ENCODE measurements at places on chromosomes 3 and 15.

DNA sequence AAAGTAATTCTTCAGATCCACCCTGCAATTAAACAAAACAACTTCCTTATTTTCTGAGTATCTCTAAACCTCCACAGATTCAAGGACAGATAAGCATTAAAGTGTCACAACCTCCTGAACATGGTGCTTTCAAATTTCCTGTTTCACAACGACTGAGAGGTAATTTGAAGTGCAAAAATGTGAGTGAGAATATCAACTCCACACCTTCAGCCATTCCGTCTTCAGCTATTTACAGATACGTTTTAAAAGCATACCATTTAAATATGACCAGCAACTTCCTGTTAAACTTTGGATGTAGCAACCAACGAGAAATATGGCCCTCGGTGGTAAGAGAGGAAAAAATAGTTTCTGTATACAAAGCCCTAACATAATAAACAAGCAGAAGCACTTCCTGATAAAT is 32.1 kb upstream of the PCSK6 start:
- no peak for DNase-seq

- DNase-seq, result no peak
Measured at GRCh38 chr3:171242951-171243350, 216.4 kb upstream of the SLC2A2 start.

DNA sequence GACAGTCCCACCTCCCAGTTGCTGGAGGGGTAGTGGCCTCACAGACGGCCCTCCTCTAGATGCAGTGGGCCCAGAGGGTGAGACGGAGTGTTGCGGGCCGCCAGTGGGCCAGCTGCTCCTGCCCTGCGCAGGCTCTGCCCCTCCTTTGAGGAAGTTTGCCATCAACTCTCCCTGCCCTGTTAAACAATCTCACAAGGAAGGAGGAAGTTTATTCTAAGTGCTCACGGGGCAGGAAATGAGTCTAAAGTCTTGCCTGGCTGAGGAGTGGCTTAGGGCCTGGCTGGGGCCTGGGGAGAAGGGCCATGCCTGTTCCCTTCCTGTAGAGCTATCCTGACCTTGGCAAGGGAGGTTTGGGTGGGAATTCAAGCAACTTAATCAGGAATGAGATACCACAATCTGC is at the start of gene FAM3D:
Gene FAM3D, minus strand, starts transcription at position 92 of the 400 bp plus-strand sequence. CDS start 11,211 bp downstream, outside the sequence.
- DNase-seq, result no peak

DNA sequence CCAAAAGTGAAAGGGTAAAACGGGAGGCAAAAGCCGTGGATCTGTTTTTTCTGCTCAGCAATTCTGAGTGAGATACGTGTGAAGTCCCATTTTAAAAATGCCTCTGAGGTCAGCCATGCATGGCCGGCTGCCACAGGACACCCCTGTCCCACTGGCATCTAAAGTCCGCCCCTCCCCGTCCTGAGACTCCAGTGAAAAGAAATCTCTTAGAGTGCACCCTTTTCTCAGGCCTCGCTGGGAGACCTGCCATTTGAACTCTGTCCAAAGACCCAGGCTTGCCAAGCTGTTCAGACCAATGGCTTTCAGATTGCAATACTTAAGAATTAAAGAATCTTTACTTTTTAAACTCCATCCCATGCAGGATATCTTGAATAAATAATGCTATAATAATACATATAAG is 61.0 kb upstream of the SLC24A5 start:
- no peak for DNase-seq

DNA sequence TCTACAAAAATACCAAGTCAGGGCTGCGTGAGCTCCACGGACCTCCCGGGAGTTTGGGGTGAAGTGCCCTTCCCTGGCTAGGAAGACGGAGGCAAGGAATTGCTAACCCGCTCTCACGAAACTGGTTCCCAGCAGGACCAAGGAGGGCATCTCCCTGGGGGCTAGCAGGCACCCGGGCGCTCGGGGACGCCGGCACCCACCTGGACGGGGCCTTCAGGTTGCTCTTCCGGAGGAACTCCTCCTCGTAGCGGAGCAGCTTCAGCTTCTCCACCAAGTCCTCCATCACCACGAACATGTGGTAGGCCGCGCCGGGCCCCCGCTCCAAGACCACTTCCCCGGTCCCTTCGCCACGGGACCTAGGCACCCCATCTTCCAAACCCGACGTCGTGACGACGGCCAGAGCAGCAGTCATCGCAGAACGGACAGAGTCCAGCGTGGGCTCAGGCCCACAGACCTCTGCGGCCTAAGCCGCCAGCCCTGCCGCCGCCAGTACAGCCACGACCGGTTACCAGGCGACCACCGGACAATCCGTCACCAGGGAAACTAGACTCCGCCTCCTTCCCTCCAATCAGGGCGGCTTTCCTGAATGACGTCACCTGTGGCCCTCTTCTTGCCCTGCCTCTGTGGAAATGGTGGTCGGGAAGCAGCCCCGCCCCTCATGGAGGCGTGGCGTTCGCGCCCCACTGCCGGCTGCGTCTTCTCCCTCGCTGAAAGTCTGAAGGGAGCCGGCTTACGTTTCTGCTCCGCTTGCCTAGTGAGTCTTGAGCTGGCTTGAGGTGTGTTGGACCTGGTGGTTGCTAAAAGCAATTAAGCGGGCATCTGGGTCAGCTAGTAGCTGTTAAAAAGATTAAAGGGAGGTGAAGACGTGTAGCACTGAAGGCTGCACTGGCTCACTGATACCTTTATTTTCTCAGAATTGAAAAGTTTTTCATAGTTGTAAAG is at the start of gene IFT57:
Gene IFT57, minus strand, starts transcription at position 514 of the 942 bp plus-strand sequence. Its CDS starts 102 bp downstream, at position 412.
- DNase-seq, result peak; percentile 93

DNA sequence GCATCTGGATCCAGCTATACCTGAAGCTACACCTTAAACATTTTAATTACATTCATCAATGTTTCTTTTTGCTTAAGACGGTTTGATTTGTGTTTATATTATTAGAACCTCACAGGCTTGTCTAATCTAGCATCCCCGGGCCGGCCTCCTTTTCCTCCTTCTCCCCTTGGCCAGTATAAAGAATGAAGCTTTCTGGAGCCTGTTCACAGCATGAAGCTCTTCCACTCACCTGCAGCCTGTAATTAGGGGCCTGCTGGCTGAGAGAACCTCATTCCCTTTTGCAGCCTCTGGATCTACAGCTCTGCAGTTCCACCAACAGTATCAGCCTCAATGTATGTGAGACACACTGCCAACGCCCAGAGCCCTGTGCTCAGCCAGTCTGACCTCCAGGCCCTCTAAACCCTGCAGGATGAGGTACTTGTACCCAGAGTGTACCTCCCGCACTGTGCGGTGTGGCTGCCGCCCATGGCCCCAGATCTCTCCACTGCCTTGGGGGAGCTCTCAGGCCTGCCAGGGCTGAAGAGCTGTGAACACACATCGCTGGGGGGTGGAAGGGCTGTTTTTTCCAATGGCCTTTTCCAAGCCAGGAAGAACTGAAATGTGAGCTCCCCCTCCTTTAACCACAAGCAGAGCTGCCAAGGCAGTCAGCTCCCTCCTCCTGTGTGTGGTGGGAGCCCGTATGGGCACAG is 114.7 kb upstream of the ALDH1A3 start:
- DNase-seq, result no peak

DNA sequence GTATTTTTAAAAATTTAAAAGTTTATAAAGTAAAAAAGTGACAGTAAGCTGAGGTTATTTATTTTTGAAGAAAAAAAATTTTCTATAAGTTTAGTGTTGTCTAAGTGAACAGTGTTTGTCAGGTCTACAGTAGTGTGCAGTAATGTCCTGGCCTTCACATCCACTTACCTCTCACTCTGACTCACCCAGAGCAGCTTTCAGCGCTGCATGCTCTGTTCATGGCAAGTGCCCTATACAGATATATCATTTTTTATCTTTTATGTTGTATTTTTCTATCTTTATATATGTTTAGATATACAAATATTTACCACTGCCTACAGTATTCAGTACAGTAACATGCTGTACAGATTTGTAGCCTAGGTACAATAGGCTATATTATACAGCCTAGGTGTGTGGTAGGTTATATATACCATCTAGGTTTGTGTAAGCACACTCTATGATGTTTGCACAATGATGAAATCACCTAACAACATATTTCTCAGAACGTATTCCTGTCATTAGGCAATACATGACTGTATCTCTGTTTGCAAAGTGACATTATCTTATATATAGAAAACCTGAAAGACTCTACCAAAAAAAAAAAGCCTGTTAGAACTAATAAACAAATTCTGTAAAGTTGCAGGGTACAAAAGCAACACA is 75.9 kb upstream of the TMC3 start:
- DNase-seq, result no peak

DNA sequence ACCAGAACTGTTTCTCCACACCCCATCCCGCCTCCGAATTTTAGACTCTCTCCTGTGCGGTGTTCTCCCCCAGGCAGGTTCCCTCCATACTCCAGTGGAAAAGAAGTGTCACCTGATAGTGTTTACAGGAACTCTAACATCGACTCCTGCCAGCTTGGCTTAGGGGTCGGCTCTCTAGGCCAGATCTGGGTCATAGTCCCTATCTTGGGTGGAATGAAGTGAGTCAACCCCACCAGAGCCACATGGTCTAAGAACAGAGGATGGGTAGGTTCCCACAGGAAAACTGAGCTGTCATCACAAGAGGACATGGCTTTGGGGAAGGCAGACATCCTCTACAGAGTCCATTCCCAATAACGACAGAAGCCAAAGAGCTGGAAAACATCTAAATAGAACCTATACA is 5.9 kb downstream of the BCL2L10 start:
- no peak for DNase-seq

GRCh38 chr3:185959609-185960521 is 22.1 kb upstream of the TRA2B start:
- DNase-seq, result no peak

DNA sequence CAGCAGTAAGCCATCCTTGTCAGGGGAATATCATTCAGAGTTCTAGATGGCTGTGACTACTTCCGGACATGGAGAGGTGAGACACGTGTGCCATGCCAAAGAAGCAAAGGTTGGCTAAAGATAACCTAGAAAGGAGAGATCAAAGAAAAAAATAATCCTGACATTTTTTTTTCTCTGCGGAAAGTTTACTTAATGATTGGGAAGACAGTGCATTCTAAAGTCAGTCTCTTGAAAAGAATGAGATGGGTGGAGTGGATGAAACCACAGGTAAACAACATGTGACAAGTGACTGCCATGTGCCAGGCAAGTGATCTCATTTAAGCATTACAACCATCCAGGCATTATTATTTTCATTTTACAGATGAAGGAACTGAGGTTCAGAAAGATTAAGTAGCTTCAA is 436.6 kb downstream of the SOX2 start:
- no peak for DNase-seq

GRCh38 chr3:72097053-72097452 is 312.1 kb upstream of the PROK2 start:
- DNase-seq, result no peak

DNA sequence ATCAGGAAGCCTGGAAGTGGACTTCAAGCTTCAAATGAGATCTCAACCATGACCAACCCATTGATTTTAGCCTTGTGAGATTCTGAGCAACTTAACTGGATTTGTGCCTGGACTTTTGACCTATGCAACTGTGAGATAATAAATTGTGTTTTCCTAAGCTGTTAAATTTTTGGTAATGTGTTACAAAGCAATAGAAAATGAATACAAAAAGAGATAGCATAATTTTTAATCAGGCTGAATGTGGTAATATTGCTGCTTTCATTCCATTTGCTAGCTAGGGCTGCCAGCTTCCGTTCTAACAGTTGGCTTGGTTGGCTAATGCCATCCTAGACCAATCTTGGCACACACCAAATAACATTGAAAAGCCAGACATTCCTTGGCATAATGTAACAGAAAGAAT is 12.2 kb downstream of the PROS1 start:
- DNase-seq, result no peak

GRCh38 chr3:33438881-33439545 is 1.2 kb downstream of the UBP1 start:
- DNase-seq, result no peak

- no peak for DNase-seq
Measured at GRCh38 chr15:80403712-80404056, 498 bp upstream of the ARNT2 start.

DNA sequence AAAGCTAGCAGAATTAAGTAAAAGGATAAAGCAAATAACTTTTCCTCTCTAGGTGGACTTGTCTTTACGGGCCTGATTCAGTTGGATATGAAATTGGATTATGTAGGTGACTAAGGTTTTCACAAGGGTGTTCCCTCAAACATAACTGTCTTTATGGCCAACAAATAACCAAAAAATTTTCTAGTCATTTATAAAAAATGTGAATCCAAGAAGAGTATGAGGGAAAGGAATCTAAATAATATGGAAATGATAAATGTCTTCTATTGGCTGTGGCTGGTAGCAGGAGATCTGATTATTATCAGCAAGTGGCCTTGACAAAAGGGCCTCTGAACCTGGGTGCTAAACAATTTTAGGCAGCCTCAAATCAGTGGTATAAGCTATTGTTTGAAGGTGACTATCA is 594.0 kb upstream of the UBE2E2 start:
- DNase-seq, result no peak

DNA sequence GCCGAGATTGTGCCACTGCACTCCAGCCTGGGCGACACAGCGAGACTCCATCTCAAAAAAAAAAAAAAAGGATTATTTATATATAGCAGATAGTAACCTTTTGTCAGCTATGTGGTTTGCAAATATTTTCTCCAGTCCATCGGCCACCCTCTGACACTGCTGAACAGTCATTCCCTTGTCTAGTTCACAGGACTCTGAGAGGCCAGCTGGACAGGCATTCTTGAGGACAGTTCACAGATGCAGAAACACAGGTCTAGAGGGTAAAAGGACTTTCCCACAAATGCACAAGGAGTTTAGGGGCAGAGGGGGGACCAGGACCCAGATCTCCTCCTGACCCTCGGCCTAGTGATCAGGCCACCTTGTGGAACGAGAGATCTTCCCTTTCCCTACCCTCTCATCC is 7.5 kb upstream of the TMEM40 start:
- no peak for DNase-seq

DNA sequence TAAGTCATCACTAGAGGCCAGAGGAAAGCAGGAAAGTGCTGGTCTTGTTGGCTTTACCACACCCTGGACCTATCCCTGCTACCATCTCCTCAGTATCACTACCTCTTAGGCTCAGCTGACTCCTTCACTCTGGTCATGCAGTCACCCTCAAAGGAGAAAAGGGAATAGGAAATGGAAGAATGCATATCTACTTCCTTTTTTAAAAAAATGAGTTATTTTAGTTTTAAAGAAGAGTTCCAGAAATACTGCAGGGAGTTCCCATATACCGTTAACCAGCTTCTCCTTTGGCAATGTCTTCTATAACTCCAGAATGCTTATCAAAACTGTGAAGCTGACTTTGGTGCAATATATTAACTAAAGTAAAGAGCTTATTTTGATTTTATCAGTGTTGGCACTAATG is 688.6 kb downstream of the DIPK2A start:
- DNase-seq, result no peak

DNA sequence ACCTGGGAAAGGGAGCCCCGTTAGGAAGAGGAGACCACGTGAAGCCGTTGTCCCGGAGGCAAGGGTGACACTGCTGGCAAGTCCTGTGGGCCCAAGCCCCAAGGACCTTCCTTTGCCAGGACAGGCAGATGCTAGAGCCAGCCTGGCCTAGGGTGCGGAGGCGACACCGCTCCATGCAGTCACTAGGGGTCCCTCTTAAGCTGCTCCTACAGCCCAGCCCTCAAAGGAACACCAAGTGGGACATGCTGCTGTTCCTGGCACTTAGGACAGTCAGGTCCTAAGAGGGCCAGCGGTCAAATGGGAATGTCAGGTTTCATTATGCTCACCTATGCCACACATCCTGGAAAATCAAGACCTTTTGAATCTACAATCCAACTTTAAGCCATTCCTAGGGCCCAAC is 59.7 kb downstream of the RPN1 start:
- DNase-seq, result no peak

- no peak for DNase-seq
Measured at GRCh38 chr3:67458408-67458807, 196.0 kb downstream of the SUCLG2 start.
